NCI-H1436 (cell line): ENCODE measurements at places on chromosomes 4 and X.
A peak's percentile ranks its signal among the peaks of the same experiment; 100 is the strongest.

DNA sequence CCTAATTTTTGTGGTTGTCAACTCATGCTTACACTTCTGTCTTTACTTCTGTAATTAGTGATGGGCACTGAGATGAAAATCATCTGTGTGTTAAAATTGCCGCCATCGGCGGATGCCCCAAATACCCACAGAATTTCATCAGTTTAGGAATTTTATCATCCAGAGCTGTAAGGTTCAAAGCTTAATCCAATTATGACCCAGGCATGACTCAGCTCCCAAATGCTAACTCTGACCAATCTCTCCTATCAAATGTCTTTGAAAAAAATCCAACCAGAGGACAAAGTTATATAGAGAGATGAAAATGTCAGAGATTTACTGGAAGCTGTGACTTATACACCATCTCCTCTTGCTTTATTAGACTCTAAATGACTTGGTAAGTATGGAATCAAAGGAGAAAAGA lies 1048.7 kb upstream of the PRKX start:
- no peak for DNase-seq

GRCh38 chrX:39145859-39146258 lies 344.6 kb downstream of the MID1IP1 start:
- DNase-seq = no peak

DNA sequence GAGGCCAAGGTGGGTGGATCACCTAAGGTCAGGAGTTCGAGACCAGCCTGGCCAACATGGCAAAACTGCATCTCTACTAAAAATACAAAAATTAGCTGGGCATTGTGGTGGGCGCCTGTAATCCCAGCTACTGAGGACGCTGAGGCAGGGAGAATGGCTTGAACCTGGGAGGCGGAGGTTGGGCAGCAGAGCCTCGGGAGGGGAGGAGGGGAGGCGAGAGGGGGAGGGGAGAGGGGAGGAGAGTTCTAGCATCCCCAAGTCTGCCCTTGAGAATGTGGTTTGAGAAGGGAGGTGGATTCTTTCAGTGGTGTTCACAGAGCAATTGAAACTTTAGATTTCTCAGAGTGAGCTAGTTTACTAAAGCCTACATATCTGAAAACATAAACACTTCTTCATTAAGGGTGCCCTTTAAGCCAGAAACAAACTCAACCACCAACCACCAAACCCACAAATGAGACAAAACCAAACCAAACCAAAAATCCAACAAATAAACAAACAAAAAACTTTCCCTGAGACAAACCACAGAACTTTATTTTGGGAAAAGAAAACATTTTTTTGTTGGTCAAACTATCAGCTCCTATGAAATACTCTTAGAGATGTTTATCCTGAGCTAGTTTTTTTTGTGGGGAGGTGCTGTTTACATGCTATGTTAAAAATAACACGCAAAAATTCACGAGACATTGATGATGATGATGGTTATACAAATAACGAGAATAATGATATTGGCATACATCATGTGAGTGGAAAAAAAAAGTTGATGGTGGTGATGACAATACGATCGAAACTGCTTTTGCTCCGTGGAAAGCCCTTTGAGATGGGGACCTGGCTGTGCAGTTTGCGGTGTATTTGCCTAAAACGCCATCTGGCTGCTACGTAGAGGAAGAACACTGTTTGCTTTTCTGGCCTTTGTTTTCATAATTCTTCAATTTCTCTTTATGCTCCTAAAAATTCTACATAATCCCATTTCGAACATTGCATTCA lies 98.2 kb upstream of the PRKX start:
- peak; percentile 16 for DNase-seq

GRCh38 chr4:147015491-147015890 lies 69.8 kb upstream of the TTC29 start:
- no peak for DNase-seq

GRCh38 chrX:12301288-12301687 lies 163.0 kb downstream of the FRMPD4 start:
- no peak for DNase-seq

DNA sequence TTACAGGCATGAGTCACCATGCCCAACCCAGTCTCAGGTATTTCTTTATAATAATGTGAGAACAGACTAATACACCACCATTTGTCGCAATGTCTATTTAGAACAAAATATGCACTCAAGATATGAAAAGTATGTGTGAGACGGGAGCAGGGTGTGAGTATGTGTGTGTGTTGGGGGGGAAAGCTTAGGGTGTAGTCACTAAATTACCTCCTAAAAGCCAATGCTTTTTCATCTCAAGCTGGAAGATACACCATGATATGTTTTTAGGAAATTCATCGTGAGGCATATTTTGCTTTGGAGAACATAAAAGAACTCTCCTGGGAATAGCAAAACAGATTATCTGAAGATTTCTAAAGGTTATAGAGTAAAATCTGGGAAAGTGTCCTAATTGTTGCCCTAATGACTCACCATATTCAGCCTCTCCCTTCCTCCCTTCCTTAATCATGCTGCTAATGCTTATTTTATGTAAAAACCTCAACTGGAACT lies 262.7 kb downstream of the PDHA2 start:
- DNase-seq = no peak

DNA sequence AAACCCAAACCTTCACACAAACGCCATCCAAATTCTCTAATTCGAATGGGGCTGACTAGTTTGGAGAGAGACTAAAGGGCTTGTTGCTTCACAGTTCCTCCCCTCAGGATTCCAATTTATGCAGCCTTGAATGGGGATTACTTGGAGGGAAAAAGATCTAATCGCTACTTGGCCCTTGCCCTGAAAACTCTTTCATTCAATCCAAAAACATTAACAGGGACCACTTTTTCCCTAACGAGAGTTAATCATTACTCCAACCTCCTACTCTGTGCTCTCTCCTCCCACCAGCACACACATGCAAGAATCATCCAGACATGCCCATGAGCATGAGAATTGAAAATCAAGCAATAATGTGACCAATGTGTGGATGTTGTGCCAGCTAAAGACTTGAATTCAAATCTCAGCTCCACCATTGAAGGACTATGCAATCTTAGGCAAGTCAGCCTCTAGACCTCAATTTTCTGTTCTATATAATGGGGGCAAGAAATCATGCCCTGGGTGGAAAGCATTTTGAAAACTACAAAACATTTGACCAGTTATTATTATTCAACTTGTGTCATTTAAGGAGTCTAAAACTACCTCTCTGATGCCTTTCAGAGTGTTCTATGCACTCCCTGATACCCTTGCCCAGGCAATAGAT lies 34.3 kb upstream of the GPC3 start:
- no peak for DNase-seq

GRCh38 chr4:152273343-152273742 lies 262.5 kb downstream of the FBXW7 start:
- no peak for DNase-seq

DNA sequence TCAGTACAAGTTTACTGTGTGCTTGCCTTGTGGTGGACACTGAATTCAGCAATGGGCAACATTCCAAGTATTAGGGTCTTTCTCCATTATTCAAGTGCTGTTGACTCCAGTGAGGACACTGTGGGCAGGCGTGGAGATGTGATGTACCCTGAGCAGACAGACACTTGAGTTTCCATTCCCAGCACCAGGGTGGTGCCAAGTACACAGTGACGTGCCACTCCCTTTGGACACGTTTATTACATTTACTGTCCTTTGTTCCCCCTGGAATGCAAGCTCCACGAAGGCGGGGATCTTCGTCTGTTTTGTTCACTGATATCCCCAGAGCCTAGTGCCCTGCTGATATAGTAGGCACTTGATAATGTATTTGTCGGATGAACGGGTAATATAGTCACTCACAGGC lies 130.6 kb upstream of the STX18 start:
- no peak for DNase-seq

DNA sequence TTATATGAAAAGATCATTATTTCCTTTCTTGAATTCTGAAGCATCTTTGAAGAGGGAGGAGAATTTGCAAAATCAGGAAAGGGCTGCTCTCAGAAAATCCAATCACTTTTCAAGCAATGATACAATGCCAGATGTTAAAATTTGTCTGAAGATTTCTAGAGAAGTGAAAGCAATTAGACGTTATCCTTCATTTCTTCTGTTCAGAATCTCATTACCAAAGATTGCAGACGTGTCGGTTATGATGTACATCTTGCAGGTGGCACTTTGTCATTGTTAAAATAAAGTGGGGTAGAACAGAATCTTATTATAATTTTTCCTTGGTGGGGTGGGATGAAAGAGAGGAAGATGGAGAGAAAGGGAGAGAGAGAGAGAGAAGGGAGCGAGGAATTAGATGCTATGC lies 296.4 kb upstream of the STS start:
- no peak for DNase-seq

DNA sequence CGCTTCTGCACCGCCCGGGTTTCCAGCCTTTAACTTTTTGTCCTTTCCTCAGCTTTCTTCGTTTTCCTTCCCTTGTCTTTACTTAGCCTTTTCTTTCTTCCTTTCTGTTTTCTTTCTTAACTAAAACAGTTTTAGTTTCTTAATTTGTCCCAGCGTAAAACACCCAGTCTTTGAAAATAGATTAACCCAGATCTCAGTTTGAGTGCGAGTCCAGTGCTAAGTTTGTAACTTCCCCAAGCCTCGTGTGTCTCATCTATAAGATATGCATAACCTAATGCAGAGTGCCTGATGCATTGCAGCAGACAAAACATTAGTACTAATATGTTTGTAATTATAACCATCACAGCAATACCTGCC lies 460 bp upstream of the GEMIN8 start:
- DNase-seq = no peak

DNA sequence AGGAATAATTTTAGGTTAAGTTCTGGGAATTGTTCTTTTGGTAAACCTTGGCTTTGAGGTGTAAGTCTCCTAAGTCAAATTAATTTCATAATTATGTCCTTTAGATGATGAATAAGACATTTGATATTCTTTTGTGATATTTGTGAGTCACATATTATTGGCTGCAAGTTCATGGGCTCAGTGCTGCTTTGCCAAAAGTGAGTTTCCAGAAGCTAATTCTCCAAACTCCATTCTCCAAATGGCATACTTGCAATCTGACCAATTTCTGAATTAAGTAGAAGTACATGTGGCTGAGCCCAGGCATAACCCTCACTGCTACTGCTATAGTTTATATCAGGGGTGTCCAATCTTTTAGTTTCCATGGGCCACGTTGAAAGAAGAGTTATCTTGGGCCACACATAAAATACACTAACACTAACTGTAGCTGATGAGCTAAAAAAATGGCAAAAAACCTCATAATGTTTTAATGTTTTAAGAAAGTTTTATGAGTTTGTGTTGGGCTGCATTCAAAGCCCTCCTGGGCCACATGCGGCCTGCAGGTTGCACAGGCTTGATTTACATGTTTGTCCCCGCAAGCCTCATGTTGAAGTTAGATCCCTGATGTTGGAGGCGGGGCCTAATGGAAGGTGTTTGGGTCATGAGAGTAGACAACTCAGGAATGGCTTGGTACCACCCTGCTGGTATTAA lies 196.1 kb downstream of the ZNF330 start:
- no peak for DNase-seq

DNA sequence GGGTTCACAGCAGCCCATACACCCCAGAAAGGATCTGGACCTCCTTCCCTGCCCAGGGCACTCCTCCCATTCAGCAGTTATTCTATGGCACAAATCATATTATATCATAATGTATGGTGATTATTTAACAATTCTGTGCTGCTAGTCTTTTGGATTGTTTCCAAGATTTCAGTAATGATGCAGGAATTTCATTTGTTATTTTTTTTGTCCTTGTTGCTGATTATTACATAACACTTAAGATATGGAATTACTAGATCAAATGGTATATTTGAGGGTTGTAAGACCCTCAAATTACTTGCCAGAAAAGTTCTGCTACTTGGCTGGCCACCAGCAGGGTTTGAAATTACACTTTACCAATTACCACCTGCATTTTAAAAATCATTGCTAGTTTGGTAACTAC lies 36.4 kb downstream of the QDPR start:
- DNase-seq = no peak

- DNase-seq = no peak
Measured at GRCh38 chr4:11746734-11747133, 318.0 kb upstream of the HS3ST1 start.

DNA sequence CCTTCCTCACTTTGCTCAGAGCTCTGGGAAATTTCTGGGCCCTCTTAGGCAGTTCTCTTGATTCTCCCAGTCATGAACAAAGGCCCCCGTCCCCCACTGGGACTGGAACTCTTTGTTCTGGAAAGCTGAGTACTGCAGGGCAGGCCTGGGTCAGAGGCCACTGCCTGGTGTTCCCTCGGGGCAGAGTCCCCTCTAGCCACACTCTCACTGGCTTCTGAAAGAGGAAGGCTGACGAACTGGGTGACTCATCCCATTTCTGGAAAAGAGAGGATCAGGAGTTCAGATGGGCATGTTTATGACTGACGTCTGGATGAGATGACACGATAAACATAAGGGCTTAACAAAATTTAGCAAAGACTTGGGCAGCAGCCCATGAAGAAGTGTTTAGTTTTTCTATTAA lies 47.7 kb downstream of the DDX3X start:
- no peak for DNase-seq

GRCh38 chrX:43479850-43480249 lies 176.2 kb upstream of the MAOA start:
- DNase-seq = no peak

DNA sequence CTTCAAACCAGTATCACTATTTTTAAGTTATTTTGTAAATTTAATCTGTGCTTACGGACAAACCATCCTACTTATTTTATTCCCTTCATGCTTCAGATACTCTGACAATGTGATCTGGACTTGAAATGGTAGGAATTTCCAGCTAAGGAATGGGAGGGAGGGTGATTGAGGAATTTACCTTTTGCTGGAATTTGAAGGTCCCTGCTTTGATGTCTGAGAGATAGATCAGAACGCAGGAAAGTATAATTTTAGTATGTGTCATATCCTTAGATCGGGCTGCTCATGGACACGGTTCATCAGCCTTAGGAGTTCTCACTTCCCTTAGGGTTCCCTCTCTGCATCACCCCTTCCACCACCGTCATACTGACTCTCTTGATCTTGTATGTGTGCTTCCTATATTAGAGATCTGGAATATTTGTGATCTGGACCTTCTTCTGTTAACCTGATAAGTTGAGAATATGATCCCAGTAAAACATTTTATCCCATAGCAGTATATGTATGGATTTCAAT lies 16.8 kb downstream of the OCRL start:
- DNase-seq = no peak

- no peak for DNase-seq
Measured at GRCh38 chrX:69808375-69808774, 192.5 kb downstream of the EDA start.

- DNase-seq = no peak
Measured at GRCh38 chrX:113954297-113954696, 629.6 kb upstream of the HTR2C start.

DNA sequence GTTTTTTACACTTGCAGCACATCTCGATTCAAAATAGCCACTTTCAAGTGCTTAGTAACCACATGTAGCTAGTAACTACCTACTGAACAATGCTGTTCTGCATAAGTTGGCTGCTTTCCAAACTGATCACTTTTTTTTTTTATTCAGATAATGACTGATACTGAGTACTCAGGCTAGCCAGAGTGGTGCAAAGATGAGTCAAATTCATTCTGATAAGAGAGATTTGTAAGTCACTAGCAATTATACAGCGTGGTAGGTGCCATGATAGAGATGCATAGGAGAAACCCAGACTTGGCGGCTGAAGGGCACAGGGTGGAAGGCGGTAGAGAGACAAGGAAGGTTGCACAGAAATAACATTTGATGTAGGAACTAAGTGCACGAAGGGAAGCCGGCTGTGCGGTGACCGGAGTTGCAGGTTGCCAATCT lies 357 bp upstream of the IGBP1 start:
- DNase-seq = no peak

GRCh38 chr4:183666088-183666487 lies 7.0 kb downstream of the TRAPPC11 start:
- no peak for DNase-seq

- DNase-seq = no peak
Measured at GRCh38 chrX:20173856-20174255, 32.2 kb upstream of the EIF1AX start.
